Fibroblast of skin of left biceps (primary cell): ENCODE measurements at places on chromosomes 12 and 14.

DNA sequence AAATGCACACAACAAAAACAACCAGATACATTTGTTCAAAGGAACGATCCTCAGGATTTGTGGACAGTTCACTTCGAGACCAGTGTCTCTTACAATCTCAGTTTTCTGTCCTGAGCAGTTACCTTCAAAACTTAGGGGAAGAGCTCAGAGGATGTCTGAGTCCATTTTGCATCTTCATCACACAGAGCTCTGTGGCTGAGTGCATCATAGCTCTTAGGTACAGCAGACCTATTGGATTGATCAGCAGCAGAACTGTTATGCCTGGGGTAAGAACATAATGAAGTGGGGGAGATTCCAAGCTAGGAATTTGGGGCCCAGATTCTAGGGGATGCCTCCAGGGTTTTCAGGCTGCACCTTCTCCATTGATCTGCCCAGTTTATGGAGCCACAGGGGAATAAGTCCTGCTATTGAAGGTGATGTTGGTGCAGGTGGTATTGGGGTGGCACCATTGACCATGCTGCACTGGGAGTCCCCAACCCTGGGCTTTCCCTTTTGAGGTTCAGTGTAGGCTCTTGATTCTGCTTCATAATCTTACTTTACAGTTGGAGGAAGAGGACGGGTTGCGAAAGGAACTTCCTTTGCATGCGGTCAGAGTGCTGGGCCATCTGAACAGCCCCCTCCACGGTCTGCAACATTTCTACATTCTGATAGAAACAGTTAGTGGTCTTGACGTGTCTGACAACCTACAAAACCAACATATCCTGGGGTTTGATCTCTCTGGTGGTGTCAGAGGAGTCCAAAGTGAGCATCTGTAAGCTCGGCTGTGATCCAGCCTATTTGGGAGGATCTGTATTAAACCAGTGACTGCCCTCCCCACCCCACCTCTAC lies 112.8 kb downstream of the CHST11 start:
- DNase-seq: no peak

GRCh38 chr12:62533755-62534107 lies 67.1 kb downstream of the MON2 start:
- DNase-seq: no peak

- no peak for DNase-seq
Observed at GRCh38 chr14:45819107-45819506, 566.1 kb upstream of the MIS18BP1 start.

DNA sequence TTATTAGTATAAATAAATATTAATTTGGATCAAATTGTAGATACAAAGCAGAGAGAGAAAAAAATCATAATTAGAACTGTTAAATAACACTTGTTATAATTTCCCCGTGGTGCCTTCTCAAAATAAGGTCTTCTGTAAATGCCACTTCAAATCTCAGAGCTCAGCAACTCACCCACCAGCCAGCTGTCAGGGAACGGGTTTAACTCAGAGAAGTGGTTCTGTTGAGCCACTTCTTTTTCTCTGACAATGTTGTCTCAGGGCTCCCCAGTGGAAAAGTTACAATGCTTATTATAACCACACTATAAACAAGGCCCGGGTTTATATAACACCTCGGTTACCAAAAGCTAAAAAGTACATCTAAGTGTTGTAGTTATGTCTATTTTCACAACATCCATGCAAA lies 452.6 kb downstream of the GLT1D1 start:
- no peak for DNase-seq

DNA sequence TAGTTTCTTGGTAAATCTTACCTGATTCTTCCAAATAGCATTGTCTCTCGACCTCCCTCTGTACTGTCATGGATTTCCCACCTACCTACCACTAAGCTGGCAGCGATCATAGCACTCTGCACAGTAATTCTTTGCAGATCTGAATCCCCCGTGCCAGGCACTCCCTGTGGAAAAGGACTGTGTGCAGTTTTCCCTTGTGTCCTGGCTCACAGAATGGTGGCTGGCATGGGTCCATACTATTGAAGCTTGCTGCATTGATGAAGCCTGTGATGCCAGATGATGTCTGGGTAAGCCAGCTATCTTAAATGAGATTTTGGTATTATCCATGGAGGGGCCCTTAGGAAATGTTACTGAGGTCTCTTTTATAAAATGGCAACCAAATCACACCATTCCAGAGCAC lies 135.7 kb downstream of the RPAP3 start:
- no peak for DNase-seq

- peak; percentile 77 for DNase-seq
Observed at GRCh38 chr14:96249029-96249428, 7.0 kb upstream of the BDKRB1 start.

DNA sequence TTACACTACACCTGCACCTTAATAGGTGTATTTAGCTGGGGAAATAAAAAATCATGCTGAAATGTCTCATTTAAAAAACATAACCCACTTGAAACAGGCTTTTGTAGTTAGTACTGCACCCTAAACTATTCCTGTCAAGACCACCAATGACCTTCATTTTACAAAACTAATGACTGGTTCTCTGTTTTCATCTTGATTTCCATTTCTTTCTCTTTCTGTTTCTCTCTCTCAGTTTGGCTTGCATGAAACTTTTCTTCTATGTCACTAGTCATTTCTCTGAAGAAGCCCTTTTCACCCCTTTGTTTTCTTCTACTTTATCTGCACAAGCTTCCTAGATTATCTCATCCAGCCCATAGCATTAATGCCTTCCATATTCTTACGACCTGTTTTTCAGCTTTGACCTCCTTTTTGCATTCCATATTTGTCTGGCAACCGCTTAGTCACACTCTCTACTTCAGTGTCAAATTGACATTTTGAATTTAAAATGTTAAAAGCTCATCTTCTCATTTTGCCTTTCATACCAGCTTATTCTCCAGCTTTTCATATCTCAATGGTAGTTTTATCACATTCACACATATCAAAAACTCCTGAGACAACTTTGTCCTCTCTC lies 32.7 kb upstream of the KLRF1 start:
- DNase-seq: no peak

DNA sequence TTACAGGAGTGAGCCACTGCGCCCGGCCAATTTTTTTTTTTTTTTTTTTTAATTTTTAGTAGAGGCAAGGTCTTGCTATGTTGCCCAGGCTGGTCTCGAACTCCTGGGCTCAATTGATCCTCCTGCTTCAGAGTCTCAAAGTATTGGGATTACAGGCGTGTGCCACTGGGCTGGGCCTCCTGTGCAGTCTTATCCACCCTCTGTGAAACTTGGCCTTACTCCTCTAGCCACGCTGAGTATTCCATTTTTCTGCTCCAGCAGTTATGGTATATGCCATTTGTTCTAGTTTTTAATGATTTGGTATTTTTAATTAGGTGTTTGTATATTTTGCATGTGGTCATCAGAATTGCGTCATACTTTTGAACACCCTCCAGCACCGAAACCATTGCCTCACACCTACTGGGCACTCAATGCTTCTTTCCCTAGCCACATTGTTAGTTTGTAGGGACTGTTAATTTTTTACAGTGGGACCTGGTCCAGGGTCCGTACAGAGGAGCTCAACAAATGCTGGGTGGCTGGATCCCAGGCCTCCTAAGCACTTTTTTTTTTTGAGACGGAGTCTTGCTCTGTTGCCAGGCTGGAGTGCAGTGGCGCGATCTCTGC lies 11.4 kb downstream of the RIOX1 start:
- DNase-seq: no peak

- DNase-seq: no peak
Observed at GRCh38 chr12:21615431-21615830, 10.8 kb upstream of the GYS2 start.

- DNase-seq: no peak
Observed at GRCh38 chr12:89907659-89908058, 199.0 kb upstream of the ATP2B1 start.

DNA sequence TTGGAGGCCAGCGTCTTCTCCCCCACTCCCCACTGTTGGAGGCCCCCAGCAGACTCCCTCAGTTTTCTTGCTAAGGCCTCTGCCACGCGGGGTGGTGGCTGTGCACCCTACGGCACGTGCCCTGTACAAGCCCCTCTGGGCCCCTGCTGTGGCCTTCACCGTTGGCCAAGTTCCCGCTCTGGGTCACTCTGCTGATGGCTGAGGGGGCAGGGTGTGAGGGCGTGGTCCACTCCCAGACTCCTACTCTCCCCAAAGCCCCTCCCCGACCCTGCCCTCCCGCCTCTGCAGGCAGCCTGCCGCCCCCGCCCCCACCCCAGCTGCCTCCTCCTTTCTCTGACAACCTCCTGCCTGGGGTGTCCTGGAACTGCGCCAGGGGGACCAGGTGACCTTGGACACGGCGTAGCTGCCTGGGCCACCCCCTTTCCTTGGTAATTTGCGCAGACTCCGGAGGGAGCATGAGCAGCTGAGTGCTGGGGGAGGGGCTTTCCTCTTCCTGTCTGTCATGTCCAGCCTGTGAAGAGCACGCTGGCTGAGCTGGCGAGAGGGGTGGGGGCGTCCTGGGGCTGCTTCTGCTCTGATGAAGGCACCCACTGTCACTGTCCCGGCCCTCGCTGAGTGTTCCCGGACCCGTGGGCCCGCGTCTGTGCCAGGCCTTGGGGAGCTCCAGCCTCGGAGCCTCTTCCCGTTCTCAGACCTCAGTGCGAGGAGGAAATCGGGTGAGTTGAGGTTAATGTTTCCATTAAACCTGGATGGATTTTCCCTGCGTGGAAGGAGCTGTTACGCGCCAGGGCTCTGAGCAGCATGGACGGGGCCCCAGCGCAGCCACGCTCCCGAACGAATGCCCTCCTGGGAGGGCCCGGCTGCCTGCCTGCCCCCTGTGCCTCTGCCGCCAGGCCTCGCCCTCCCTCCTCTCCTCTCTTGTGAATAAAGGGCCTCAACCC lies 85.0 kb downstream of the KIF26A start:
- no peak for DNase-seq

- peak; percentile 53 for DNase-seq
Observed at GRCh38 chr12:30794591-30795409, 40.0 kb upstream of the CAPRIN2 start.

DNA sequence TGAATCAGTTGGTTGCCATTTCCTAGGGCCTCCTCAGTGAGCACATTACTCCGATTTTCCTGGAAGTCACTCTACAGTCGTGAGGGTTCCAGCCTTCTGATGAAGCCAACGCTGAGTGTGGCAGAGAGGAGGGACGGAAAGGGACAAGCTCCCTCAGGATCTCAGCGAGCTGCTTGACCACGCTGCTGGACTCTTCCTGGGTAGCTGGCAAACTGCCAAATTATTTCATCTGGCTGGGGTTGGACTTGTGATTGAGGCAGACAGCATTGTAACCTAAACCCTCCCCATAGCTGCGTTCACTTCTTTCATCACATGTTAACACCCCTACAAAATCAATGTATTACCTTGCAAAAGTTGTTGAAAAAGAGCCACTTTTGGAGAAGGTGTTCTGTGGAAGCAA lies 69.6 kb upstream of the CHST11 start:
- DNase-seq: no peak

DNA sequence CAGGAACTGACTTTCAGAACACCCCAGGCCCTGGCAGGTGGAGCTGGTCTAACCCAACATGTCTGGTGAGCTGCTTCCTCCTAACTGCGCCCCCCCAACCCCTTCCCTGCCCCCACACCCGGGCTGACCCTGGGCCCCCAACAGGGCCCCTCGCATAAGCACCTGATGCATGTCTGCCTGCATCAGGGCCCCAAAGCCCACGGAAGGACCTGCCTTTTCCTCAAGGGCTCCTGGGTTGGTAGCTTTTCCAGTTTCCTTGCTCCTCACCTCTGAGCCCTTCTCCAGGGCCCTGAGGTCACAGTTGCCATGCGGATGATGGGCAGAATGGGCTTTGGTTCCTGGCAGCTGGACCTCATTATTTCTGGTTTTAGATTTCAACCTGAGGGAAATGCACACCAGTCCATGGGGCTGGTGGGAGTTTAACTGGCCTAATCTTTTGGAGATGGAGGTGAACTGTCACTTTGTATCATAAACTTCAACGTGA lies 18.5 kb downstream of the TESC start:
- DNase-seq: no peak

GRCh38 chr14:103969961-103970360 lies 27.6 kb upstream of the RD3L start:
- DNase-seq: no peak

DNA sequence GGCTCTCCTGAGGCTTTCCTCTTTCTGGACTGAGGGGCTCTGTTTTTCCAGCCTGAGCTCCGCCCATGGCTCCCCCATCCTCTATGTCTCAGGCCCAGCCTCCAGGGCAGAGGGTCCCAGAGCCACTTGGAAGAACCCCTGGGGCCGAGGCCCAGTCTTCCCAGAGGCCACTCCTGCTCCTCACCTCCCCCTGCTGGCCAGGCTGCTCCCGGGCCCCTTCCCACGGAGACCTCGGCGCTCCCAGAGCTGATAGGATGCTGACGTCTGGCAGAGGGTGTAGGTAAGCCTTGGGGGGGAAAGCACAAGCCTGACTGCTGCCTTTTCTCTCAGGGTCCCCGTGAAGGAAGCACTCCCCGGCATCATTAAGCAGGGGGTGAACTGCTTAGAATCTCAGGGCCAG lies 51.4 kb downstream of the ERH start:
- no peak for DNase-seq

DNA sequence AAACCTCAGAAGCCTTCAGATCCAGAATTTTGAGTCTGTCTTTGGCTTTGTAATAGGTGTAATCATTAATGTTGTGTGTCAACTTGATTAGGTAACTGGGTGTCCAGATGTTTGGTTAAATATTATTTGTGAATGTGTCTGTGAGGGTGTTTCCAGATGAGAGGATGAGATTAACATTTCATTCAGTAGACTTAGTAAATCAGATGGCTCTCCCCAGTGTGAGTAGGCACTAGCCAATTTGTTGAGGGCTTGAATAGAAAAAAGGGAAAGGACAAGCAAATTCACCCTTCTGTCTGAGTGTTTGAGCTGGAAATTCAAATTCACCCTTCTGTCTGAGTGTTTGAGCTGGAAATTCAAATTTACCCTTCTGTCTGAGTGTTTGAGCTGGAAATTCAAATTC lies 932.2 kb downstream of the SLC6A15 start:
- DNase-seq: no peak

GRCh38 chr14:41298328-41298690 lies 308.4 kb upstream of the LRFN5 start:
- DNase-seq: no peak

DNA sequence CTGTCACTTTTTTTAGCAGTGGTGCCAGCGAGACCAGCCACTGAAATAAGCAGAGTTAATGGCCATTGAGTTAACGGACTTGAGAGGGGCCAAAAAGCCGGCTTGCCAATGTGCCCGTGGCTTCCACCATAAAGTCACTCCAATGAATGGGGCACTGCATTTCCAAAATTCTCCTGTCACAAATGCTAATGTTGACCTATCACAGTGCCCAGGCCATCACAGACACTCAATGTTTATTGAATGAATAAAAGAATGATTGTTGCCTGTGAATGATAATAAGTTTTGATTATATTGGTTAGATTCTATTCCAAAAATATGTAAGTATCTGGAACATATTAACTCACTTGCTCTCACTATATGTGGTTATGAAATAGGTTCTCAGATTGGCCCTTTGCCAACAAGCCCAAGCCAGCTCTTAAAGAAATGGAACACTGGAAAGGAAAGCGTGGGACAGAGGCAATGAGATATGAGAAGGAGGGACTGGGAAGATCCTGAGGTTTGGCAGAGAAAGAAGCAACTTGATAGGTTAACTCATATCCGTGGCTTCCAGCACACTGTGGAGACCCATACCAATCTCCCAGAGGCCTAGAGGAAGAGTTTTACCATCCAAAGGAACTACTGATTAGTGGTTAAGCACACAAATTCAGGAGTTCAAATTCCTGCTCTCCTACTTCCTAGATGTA lies 108.7 kb downstream of the BTG1 start:
- peak; percentile 97 for DNase-seq
